ENCODE measurements at places on chromosomes 4 and X.
A peak's percentile ranks its signal among the peaks of the same experiment; 100 is the strongest.

- DNase-seq, result peak; percentile 53
Measured at GRCh38 chrX:23901060-23901459, 6.7 kb downstream of the APOO start.

DNA sequence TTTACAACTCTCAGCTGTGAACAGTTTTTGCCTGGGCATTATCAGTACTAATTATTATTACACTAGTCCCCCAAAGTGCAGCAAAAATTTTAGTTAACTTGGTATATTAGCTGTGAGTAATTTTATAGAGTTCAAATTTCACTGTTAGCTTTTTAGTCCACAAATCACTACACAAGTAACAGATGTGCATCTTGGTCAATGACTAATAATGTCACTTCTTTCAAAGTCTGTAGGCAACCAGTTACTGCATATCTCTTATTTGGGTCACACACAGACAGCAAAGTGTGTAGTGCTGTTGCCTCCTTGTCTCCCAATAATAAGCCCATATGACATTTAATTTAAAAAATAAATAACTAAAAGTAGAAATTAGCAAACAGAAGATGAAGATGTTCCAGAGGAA lies 159.9 kb downstream of the SCFD2 start:
- no peak for DNase-seq

DNA sequence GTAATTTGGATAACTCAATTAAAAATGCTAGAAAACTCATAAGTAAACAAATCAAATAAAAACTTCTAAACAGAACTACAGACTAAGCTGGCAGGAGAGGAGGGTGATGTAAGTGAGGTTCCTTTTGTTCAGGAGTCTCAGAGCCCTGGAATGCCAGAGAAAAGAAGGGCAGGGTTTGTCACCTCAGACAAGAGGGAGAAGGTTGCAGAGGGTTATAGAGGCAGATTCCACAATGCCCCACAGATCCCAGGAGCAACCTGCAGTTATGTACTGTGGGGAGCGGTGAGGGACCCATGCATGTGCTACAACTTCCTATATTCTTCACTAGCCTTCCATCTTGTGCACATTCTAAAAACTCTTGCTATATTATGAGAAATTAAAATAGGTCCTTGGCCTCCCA lies 129.7 kb downstream of the CFAP299 start:
- peak; percentile 44 for DNase-seq

DNA sequence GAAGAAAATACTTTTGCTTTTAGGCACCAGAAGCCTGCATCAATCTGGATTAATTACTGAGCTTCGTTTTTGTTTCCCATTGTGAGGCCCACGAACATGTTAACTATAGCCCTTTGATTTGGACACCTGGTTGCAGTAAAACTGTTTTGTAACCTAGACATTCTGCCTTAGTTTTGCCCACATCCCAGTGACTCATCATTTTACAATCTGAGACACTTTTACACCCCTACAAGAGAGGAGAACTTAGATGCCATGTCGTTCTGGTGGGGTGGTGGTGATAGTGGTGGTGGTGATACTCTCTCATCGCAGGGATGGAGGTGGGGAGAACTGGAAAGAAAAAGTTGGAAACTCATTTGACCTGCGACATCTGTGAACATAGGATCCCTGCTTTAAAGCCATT lies 1257.2 kb downstream of the ADGRL3 start:
- DNase-seq, result no peak

- DNase-seq, result no peak
Measured at GRCh38 chrX:68902706-68903504, 74.1 kb downstream of the EFNB1 start.

GRCh38 chr4:91622925-91623602 lies 680.7 kb upstream of the GRID2 start:
- DNase-seq, result no peak

DNA sequence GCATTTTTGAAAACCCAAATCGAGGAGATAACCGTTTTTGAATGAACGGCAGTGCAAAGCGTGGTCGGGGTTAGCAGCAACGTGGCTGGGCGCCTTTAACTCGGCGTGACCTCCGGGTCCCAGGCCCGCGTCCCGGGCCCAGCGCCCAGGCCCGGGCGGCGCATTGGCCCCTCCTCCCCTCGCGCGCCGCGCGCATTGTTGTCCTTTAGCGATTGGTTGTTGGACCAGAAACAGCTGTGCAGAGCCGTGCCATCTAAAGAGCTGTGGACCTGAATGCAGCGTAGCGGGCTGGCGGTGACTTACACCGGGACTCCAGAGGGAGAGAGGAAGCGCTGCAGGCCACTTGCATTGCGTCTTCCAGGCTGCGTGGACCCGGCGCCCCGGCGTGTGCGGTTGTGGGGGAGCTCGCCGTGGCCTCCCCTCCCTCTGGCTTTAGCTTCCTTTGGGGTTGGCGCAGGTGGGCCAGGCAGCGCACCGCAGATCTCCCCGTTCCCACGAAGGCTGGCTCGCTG lies at the start of gene STOX2:
Gene STOX2, plus strand, starts transcription at position 227 of the 512 bp plus-strand sequence. CDS start 1,484 bp downstream, outside the sequence.
- DNase-seq, result peak; percentile 67

DNA sequence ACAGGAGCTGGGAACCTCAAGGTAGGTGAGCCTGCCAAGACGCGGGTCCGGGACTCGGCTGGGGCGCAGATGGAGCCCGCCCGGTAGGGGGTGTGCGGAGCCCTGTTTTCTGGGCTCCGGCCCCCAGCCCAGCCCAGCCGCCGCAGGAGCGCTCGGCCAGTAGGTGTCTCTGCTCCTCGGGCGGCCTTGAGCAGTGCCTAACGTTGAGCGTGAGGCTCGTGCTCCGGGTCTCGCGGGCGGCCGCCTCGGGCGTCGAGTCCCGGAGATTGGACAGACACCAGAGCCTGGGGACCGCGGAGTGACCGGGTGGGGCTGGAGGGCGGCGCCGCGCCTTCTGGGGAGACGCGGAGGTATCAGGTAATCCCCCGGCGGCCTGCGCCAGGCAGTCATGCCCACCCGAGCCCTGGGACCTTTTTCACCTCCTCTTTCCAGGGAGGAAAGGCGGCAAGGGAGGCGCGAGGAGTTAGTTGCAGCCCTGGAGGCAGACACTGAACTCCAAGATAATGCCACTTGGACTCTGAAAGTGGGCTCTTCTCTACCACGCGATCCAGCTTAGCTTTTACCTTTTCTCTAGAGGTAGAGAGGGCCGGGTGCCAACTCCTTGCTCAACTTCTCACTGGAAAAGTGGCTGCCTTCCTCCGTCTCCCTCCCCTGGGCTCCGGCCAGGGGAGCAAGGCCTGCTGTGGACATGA lies 14.5 kb upstream of the FGG start:
- peak; percentile 80 for DNase-seq

GRCh38 chr4:5865896-5866599 lies 26.8 kb downstream of the CRMP1 start:
- peak; percentile 74 for DNase-seq

DNA sequence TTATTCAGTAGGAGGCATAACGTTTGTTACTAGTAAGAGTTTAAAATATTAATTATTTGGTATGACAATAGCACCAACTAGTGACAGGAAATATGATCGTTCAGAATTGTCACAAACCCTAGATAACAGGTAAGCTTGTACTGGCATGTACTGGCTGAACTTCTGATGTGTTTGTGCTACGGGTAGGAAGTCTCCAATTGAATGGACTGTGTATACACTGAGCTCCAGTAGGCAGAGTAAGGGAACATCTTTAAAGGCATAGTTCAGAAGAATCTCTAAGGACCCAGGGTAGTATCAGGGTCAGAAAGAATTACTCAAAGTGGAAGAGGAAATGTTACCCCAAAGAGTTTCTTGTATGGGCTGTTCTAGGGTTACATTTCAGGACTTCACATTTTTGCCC lies 230.4 kb downstream of the EDA2R start:
- DNase-seq, result peak; percentile 51

DNA sequence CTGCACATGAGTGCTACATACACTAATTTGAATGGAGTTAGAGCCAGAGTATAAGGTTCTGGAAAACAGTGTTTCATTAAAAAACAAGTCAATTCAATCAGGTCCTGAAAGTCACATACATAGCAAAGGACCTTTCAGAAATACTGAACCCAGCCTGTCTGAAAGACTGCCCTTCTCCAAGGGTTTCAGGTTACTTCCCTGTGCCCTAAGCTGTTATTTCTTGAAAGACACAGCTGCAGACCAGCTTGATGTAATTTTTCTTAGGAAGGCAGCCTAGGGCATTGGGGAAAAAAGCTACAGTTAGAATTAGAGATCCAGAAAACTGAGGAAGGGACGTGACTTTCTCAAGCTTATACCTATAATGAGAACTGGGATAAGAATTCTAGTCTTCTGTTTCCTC lies 155.9 kb upstream of the MAOA start:
- DNase-seq, result no peak

- DNase-seq, result no peak
Measured at GRCh38 chr4:48191758-48192157, 57.7 kb upstream of the TXK start.

- no peak for DNase-seq
Measured at GRCh38 chr4:19030048-19030447, 1008.5 kb upstream of the LCORL start.

DNA sequence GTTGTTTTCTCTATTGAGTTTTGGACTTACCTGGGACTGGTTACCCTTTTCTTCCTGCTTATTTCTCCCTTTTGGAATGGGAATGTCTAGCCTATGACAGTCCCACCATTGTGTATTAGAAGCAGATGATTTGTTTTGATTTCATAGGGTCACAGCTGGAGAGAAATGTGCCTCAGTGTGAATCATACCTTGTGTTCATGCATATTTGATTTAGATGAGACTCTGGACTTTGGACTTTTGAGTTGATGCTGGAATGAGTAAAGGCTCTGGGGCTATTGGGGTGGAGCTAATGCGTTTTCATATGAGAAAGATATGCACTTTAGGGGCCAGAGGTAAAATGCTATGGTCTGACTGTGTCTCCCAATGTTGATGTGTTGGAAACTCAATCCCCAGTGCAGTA lies 30.5 kb upstream of the TEX13C start:
- no peak for DNase-seq

GRCh38 chr4:40912460-40913184 lies 162.9 kb downstream of the NSUN7 start:
- DNase-seq, result no peak

- no peak for DNase-seq
Measured at GRCh38 chr4:182478475-182478874, 235.3 kb downstream of the TENM3 start.

DNA sequence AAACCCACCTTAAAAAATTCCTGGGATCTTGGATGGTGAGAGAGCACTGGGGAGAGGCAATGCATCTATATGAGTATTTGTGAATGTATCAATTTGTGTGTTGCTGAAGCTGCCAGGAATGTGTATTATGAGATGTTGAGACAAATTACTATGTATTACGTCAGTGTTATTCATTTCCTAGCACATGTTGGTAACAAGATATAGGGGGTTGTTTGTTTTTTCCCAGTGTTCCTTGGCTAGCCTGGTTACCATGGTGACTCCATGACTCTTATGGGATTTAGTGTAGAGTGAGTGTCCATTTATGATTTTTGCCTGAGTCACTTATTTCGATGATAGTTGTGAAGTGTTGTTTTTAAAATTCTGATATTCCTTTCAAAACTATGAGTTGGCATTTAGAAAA lies 65.6 kb downstream of the RAB40A start:
- DNase-seq, result no peak

GRCh38 chr4:189835505-189835904 lies 105.2 kb upstream of the FRG1 start:
- no peak for DNase-seq

DNA sequence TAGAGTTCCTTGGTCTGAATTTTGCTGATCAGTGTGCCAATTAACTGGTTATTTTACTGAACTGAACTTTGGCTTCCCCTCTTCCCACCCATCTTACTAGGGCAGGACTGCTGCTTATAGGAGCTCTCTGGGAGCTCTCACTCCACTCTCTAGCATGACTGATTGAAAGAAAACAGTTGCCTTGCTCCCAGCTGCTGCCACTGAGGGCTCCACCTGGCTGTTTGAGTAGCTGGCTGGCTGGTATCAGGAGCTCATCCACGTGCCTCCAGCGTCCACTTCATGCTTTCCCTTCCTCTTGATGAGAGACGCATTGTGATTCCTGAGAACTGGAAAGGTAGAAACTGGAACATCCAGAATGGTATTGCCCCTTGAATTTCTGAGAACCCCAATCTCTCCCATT lies 73.0 kb upstream of the KLHL13 start:
- no peak for DNase-seq

- no peak for DNase-seq
Measured at GRCh38 chr4:5971078-5971450, 47.2 kb downstream of the C4orf50 start.

DNA sequence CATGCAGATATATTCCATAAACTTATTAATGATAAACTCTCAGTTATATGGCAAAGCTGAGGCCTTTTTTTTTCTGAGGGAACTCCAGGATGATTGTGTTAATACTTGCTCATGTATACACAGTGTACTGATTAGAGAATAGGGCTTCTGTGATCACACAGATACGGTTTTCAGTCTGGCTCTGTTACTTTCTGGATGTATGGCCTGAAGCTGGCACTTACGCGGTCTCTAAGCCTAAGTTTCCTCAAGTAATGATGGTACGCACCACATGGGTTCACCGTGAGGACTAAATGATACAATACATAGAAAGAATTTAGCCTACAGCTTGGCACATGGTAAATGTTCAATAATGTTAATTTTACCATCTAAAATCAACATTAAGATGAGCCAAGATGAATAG lies 73.8 kb downstream of the SEC24D start:
- DNase-seq, result no peak

GRCh38 chrX:151984902-151985301 lies 10.4 kb upstream of the GABRE start:
- no peak for DNase-seq

GRCh38 chrX:16210061-16210460 lies 42.8 kb downstream of the MAGEB17 start:
- no peak for DNase-seq

- DNase-seq, result no peak
Measured at GRCh38 chr4:71595576-71596108, 188.2 kb downstream of the GC start.

- no peak for DNase-seq
Measured at GRCh38 chr4:1246111-1246881, 2.6 kb downstream of the CTBP1 start.

GRCh38 chr4:113881256-113881655 lies 98.2 kb downstream of the ARSJ start:
- DNase-seq, result no peak

GRCh38 chr4:87734936-87735335 lies 64.4 kb upstream of the IBSP start:
- DNase-seq, result no peak

GRCh38 chrX:35773958-35774564 lies 24.1 kb upstream of the MAGEB16 start:
- no peak for DNase-seq

DNA sequence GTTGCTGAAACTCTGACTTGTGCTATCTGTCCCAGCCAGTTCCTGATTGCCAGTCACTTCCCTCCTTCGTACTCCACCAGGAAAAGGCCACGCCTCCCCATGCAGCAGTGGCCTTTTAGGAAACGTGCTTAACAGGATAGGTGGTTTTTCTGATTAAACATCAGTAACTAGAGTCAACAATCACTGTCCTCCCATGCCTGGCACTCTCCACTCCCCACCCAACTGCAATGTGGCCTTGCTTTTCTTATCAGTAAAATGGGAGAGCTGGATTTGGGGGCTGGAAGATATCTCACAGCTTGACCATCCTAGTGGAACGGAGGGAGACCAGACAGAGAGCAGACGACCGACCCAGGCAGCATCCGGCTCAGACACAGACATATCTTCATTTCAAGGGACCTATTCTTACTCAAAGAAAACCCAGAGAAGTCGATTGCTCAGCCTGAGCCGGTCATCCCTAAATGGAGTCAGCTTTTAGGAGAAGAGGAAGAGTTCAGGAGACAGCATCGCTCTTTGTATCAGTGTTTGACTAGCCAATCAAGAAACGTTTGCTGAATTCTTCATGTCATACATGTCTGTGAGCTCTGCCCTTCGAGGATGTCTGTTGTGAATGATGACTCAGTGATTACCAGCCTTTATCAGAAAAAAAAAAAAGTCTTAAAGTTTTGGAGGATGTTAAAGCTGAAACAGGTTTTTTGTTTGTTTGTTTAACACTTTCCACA lies 12.7 kb upstream of the UBA6 start:
- DNase-seq, result peak; percentile 55
